ENCODE measurements at places on chromosomes 6 and 20.

DNA sequence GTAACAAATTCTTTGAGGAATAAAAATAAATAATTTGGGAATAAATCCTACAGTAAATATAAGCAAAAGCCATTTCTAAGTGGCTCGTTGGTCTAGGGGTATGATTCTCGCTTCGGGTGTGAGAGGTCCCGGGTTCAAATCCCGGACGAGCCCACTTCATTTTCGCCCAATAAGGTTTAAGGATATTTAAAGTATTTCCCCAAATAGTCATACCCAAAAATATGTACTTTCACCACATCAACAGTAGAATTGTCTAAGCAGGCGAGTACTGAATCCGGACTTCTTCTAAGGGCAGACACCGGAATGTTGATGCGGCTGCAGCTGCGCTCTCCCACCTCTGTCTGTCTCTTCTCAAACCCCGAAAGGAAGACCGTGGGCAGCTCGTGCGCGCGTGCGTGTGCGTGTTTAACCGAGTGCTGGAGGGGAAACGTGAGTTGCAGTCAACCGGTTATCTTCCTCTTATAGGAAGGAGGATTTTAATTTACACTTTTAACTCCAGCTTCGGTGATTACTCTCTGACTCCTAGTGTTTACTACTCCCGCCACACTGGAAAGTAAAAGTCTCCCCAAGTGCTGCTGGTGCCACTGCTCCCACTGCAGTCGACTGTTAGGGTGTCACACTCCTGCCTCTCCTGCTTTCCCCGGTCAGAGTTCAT, 155.7 kb upstream of the PRSS16 start:
- DNase-seq, result peak; percentile 13

DNA sequence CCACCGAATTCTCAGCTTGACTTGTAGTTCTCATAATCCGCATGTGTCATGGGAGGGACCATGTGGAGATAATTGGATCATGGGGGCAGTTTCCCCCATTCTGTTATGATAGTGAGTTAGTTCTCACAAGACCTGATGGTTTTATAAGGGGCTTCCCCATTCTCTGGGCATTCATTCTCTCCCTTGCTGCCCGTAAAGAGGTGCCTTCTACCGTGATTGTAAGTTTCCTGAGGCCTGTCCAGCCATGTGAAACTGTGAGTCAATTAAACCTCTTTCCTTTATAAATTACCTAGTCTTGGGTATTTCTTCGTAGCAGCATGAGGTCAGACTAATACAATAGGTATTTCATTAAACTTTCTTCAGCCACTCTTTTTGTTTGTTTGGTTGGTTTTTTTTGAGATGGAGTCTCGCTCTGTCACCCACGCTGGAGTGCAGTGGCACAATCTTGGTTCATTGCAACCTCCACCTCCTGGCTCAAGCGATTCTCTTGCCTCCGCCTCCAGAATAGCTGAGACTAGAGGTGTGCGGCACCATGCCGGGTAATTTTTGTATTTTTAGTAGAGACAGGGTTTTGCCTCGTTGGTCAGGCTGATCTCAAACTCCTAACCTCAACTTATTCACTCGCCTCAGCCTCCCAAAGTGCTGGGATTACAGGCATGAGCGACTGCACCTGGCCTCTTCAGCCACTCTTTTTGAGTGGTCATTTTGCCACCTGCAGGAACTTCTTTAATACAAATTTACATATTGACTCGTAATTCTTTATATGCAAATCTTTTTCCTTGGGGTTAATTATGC, 36.3 kb downstream of the GSTA2 start:
- DNase-seq, result no peak

GRCh38 chr20:17969884-17970409, 1.1 kb downstream of the MGME1 start:
- peak; percentile 22 for DNase-seq

- no peak for DNase-seq
Measured at GRCh38 chr6:31968326-31968725, 3.6 kb downstream of the DXO start.

GRCh38 chr6:3075772-3076113, 7.4 kb downstream of the RIPK1 start:
- DNase-seq, result no peak

- DNase-seq, result no peak
Measured at GRCh38 chr6:15426901-15427300, 181.0 kb downstream of the JARID2 start.

DNA sequence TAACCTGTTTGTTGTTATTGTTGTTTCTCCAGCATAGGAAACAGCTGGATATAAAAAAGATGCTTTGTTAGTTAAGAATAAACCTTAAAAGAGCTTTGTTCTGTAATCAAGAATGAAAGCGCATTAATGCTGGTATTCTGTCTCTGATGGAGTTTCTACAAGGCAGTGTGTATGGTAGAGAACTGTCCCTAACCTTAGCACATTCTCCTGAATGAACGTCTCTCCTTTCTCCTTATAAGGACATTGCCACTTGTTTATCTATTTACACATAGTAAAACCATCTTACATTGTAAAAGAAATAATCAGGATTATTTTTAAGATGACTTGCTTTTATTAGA, 33.8 kb upstream of the LCA5 start:
- DNase-seq, result no peak

All from naive thymus-derived CD8-positive, alpha-beta T cell (primary cell).